M059J (cell line): ENCODE measurements at places on chromosomes 2 and 18. TPM values are rescaled to one million over a fixed set of nuclear protein-coding genes. Genes with fewer than 3 reads are reported as not detected.

LBX2 gene
- total RNA-seq, result 0.10 and 1.6 TPM in 2 replicates

- no peak for DNase-seq
Measured at GRCh38 chr2:28523902-28524301, 28.0 kb downstream of the PLB1 start.

- peak; percentile 27 for DNase-seq
Measured at GRCh38 chr2:136117391-136117841, 533 bp downstream of the CXCR4 start.

DNA sequence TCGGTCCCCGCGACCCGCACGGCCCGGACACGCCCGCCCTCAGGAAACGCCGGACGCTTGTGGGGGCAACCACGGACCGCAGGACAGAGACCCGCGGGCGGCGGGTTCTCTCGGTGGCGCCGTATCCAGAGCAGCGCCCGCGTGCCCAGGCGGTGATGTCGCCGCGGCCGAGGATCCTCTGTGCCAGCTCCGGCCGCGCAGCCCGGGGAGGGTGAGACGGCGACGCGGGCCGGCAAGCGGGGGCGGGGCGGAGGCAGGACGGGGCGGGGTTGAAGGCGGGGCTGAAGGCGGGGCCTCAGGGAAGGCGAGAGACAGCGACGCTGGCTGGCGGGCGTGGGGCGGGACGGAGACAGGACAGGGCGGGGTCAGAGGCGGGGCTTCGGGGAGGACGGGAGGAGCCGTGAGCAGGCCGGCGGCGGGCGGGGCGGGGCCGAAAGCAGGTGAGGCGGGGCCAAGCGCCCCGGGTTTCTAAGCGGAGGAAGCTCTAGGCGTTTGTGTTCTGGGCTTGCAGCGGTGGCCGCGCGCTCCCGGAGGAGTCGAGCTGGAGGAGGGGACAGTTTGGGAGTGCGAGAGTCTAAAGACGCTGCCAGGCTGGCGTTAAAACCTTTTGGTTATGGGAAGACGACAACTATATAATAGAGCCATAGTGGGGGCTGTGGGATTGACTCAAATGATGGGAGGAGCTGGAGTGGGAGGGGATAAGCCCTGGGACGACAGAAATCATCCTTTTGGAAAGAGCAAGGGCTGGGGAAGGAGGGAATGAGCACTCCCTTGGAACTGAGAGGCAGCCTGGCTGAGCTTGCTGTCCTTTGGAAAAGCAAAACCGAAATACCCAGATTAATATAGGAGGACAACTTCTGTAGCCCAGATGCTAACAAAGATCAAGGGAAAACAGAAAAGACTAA, at the start of gene DSEL:
Gene DSEL, minus strand, starts transcription at position 182 of the 905 bp plus-strand sequence. CDS start 2,112 bp downstream, outside the sequence.
- DNase-seq, result peak; percentile 90

DNA sequence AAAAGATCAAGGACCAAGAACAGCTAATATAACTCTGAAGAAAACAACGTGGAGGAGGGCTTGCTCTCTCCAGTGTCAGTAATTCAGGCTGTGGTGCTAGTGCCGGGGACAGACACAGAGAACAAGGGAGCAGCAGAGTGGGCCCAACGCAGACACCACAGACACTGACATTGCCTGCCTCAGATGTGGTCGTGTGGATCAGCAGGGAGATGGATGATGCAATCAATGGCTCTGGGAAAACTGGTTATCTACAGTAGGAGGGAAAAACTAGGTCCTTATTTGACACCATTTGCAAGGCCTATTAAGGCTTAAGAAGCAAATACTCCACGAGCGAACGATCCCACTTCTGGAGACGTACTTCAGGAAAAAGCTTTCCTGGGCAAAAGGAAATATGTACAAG, 36.1 kb downstream of the HDLBP start:
- no peak for DNase-seq

ARHGEF4 gene
- 0.10 TPM in 1 of 2 replicates, not detected in the other for total RNA-seq

GRCh38 chr2:161042990-161043625, 117.1 kb upstream of the TANK start:
- DNase-seq, result no peak

GPR148 gene
- total RNA-seq, result not detected in 2 replicates

PRSS56 gene
- total RNA-seq, result not detected in 2 replicates

- no peak for DNase-seq
Measured at GRCh38 chr18:5909125-5909524, 13.8 kb upstream of the TMEM200C start.

DNA sequence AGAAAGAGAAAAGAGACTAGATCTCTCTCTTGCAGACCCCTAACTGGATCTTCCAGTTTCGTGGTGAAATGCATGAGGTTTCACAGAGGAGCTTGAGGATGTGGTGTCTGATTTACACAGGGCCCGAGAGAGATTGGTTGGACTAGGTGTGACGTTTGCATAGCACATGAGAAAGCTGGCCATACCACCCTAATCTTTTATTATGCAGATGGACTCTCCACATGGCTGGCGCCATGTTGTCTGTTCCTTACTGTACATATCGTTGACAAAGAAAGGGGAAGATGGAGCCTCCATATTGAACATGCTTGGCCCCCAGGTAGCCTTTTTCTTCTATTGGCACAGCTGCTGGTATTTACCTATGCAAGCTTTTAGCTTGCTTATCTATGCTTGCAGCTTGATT, 27.5 kb upstream of the PGAP1 start:
- no peak for DNase-seq

ST6GAL2 gene
- not detected in 2 replicates for total RNA-seq

DNA sequence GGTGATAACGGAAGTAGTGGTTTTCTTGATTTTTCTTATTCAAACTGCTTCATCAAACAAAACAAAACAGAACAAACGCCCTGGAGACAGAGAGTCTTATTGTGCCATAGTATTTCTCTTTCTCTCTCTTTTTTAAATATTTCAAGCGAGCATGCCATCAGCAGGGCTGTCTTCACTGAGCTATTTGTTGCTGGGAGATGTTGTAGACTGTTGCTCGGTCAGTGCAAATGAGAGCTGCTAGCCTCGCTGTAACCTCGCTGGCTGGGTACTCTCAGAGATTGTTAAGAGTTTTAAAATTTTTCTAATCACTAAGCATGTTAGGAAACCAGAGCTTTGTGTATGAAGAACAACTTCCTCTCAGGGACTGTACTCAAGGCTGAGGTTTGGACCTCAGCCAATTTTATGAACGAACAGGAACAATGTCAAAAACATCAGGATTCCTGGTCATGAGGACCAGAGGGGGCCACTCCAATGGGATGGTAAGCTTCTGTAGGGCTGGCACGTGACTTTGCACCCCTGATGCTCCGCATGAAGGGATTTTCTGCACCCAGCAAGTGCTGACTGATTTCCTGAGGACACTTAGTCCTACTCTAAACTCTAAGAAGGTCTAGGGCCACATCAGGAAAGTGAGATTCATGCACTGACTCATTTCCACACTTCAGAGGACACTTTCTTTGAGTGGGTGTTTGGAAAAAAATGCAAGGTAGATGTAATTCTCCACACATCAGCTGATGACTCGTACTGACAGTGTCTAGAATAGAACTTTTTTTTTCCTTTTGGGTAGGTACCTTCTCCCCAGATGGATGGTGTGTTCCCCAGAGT, 59.8 kb upstream of the IL1R1 start:
- DNase-seq, result peak; percentile 84

DNA sequence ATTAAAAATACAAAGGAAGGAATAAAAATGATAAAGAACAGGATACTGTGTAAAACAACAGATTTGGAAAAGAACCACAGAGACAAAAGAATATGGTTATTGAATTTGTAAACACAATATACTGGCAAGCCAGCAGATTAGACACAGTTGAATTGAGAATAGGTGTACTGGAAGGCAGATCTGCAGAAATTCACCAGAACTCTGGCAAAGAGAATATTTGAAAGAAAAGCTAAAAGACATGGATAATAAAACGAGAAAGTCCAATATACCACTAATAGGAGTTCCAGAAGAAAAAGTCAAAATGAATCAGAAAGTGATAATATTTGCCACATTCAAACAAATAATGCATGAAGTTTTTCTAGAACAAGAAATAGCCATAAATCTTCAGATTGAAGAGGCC, 11.9 kb upstream of the NEURL3 start:
- no peak for DNase-seq

- no peak for DNase-seq
Measured at GRCh38 chr2:61044636-61045035, 21.0 kb upstream of the SANBR start.

DNA sequence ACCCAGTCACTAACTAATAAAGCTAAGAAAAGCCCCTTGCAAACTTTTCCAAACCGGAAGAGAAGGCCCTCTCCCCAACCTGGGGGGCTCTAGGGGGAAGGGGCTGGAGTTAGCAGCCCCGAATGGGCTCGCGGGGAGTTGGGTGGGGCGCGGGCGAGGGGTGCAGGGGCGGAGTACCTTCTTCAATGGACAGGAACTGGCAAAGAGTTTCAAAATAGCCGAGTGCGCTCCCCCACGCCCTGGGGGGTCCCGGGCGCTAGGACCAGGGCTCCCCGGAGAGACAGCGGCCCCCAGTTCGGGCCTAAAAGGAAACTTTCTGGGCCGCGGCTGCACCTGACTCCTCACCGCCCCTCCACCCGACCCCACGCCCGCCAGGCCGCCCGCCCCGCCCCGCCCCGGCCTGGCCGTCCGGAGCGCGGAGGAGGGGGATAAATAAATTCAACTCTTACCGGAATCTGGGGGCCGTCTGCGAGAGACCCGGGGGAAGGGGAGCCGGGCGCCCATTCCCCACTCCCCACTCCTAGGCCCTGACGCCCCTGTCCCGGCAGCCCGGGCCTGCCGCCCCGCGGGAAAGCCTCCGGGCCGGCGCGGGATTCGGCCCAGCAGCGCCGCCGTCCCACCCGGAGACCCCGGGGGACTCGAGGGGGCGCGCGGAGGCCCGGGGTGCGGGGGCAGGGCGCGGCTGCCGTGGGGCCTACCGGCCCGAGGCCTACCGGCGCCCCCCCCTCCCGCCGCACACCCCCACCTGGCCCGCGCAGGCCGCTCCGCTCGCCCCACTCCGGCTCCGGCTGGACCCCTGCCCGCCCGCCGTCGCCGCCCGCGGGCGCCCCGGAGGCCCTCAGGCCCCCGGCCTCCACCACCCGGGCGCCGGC, 868 bp downstream of the INO80D start:
- peak; percentile 29 for DNase-seq

- no peak for DNase-seq
Measured at GRCh38 chr2:60370814-60371213, 182.6 kb downstream of the BCL11A start.

CYRIA gene
- total RNA-seq, result 0.02 TPM in 1 of 2 replicates, not detected in the other

UGT1A8 gene
- total RNA-seq, result not detected in 2 replicates

DNA sequence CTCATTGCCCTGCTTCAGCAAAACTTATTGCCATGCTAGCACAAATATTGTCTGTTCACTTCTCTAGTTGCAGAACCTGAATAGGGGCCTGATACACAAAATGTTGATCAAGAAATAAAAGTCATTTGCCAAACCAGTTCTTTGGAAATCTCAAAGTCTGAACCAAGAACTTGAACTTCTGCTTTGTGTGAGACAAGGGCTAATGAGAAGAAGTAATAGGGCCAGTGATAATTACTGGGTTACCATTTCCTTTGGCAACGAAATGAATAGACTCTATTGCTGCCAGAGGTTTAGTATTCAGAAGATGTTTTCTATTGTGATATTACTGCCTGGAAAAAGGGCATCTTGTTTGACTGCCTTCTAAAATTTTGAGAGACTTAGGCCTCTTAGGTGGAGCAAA, 35.0 kb downstream of the TMEFF2 start:
- no peak for DNase-seq

OR6B3 gene
- total RNA-seq, result not detected in 2 replicates

RBKS gene
- 3.2 and 4.9 TPM in 2 replicates for total RNA-seq

- no peak for DNase-seq
Measured at GRCh38 chr2:199988151-199988550, 32.8 kb downstream of the MAIP1 start.

CRYGC gene
- not detected in 2 replicates for total RNA-seq

GRCh38 chr18:22723773-22724172, 209.4 kb upstream of the RBBP8 start:
- no peak for DNase-seq

SLC23A3 gene
- 0.02 TPM in 1 of 2 replicates, not detected in the other for total RNA-seq

DNA sequence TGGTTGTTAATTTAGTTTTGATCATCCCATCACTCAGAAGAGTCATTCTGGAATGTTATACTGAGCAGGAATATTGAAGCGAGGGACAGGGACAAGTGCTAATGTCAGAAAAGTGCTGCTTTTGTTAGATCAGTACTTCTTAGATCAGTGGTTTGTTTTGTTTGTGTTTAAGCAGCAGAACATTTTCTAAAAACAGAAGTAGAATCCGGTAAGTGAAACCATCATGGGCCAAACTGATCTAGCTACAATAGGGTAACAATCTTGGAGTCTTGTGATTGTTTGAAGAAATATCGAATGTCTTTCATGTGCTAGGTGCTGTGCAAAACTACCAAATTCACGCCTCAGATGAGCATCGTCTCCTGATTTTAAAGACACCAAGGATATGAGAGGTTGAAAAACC, 45.1 kb upstream of the SEC11C start:
- DNase-seq, result no peak

- peak; percentile 54 for DNase-seq
Measured at GRCh38 chr2:119476301-119477112, 44.9 kb downstream of the TMEM37 start.

GRCh38 chr2:134145519-134145918, 108.4 kb upstream of the MGAT5 start:
- no peak for DNase-seq

- DNase-seq, result no peak
Measured at GRCh38 chr2:102029405-102029804, 37.6 kb downstream of the IL1R2 start.

- DNase-seq, result no peak
Measured at GRCh38 chr2:217206907-217207698, 347.2 kb upstream of the TNP1 start.

- no peak for DNase-seq
Measured at GRCh38 chr2:11695576-11695975, 25.6 kb upstream of the NTSR2 start.

DNA sequence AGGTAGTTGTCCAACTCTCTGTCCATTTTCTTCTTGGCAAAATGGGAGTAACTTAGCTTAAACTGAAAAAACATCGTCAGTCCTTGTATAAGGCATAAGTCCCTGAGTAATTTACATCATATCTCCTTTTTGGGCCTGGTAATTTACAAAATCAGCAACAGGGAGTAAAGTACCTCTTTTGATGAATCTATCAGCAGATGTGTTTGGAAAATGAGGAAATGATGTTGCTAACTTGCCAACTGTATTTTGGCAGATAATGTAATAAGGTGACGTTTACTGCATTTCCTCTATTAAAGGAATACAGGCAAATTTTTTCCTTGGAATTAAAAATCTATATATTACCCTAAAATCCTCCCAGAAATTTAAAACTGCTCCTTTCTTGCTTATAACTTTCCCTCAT, 29.2 kb downstream of the ANKRD44 start:
- DNase-seq, result no peak

POTEE gene
- 0.05 TPM in 1 of 2 replicates, not detected in the other for total RNA-seq

VSNL1 gene
- 0.94 and 2.2 TPM in 2 replicates for total RNA-seq

SCG2 gene
- 14.0 and 18.0 TPM in 2 replicates for total RNA-seq

GCG gene
- total RNA-seq, result not detected in 2 replicates

GRCh38 chr2:195498839-195499490, 158.1 kb upstream of the SLC39A10 start:
- peak; percentile 11 for DNase-seq
